CD4-positive, alpha-beta T cell treated with Interleukin-10 for 1 hour (primary cell): ENCODE measurements at places on chromosomes 12 and 14.

DNA sequence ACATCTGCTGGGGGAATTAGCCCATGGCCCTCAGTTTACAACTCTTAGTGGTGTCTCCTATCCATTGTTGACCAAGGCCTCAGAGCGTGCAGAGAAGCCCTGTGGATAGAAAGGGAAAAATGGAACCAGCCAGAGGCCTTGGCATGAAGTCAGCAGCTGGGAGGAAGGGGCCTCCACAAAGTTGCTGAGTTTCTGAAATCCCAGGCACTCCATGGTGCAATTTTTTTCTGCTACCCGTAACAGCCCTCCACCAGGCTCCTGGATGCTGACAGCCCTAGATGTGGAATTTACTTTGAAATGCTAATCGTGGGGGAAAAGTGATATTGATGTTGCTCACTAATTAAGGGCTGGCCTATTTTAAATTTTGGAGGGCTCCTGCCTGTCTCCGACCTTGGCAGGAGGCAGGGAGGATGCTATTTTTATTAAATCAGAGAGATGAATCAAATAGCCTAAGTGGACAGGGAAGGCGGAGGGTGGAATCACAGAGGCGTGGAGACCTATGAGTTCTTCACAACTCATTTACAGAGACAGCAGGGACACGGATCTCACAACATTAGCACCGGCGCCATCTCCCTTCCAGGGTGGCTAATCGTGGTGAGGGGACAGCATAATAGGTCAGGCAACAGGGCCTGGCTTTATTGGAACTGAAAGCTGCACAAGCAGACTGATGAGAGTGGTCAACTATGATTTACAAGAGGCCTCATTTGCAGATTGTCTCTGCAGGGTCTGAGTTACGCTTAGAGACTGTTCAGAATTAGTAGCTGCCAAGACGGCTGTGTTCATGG, 99.8 kb upstream of the WSCD2 start:
- no peak for DNase-seq

DNA sequence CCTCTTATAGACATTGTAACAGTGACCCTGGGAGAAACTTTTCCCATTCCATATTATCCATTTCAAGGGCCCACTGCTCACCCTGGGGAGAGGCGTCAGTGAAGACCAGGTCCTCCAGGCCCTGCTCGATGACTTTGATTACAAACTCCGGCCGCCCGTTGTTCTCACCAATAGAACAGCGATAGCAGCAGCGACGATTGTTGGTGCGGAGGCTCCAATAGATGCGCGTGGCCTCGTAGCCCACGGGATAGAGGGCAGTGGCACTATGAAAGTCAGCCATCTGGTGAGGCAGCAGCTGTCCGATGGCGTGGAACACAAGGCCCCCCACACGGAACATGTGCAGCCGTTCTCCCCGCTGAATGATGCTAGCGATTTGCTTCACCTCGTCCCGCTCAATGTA, 7.5 kb upstream of the PRKAG1 start:
- DNase-seq = no peak

DNA sequence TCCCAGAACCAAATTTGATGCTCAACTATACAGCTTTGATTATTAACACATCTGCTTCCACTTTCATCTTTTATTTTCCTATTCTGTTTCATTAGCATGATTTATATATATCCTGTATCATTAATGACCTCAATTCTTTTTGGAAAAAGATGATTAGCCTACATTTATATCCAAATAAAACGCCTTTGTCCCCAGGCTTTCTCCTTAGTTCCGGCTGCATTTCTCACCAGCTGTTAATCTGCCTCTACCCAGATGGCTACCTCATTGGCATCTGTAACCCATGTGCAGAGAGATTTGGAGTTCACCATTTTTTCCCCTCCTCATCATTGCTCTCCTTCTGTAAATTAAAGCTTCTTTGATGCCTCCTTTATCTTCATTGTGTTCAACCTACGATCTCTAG, 336.8 kb upstream of the RGS6 start:
- DNase-seq = no peak

DNA sequence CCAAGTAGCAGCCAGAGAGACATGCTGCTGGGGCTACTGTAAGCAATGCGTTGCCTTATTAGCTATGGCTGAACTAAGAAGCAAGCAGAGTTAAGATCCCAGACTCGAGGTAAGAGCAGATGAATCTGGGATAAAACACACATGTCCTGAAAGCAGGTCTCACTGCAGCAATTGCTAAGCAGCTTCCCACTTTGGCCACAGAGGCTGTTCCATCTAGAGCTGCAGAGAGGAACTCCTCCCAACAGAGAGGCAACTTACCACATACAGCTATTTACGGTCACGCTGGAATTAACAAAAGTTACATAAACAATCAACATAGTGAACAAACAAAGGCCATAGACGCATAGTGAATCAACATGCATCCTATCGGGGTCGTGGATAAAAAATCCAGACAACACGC, 90.2 kb downstream of the KSR2 start:
- DNase-seq = no peak

DNA sequence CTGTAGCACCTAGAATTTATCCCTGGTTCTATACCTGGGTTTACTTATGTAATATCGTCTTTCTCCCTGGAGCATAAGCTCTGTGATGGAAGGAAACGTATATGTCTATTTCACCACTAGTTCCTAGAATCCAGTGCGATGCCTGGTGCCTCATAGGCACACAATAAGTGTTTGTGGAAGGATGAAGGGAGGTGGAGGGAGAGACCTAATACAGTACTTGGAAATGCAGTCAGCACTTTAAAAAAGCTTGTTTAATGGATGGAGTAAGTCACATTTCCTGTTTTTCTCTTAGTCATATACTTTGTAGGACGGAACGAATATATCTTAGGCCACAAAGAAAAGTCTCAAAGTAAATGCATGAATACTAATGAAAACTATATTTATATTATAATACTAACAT, 186.5 kb upstream of the HMGA2 start:
- no peak for DNase-seq

- peak; percentile 55 for DNase-seq
Observed at GRCh38 chr12:123468786-123469185, 10.8 kb downstream of the SNRNP35 start.

- no peak for DNase-seq
Observed at GRCh38 chr12:106631797-106632196, 49.0 kb downstream of the RFX4 start.

GRCh38 chr12:113788020-113788856, 177.9 kb downstream of the RBM19 start:
- DNase-seq = no peak
